Frontal cortex (tissue), 4 donors: ENCODE measurements at places on chromosomes 13 and 19. TPM values are rescaled to one million over a fixed set of nuclear protein-coding genes. Genes with fewer than 3 reads are reported as not detected.
A peak's percentile ranks its signal among the peaks of the same experiment; 100 is the strongest.

PSG2 gene
- not detected for total RNA-seq

SOX1 gene
- total RNA-seq, result 4.5 TPM

ADAMTS10 gene
- total RNA-seq, result 34.6 TPM

SLC25A41 gene
- total RNA-seq, result 0.41 TPM

PSG4 gene
- not detected for total RNA-seq

- no peak for DNase-seq
Observed at GRCh38 chr19:8138201-8138600, 11.2 kb downstream of the FBN3 start.

DNA sequence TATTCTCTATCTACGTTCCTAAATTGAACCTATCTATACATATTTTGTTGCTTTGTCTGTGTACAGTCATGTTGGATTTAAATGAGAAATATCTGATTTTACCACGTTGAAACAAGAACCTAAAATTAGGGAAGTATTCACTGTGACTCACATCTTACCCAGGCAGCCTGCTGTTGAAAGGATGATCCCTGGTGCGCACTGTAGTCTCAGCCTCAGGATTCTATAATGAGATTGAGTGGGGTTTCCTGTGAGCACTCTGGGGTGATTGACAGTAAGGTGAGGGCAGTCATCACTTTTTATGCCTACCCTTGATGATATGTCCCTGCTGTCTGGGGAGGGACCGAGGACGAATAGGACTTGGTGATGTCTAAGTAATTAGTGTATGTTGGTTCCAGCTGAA lies 35.4 kb downstream of the PCCA start:
- DNase-seq, result no peak

GRCh38 chr19:3983936-3984583 lies 1.2 kb downstream of the EEF2 start:
- DNase-seq, result peak; percentile 38

- DNase-seq, result no peak
Observed at GRCh38 chr13:73859841-73860240, 274.4 kb downstream of the KLF12 start.

DNA sequence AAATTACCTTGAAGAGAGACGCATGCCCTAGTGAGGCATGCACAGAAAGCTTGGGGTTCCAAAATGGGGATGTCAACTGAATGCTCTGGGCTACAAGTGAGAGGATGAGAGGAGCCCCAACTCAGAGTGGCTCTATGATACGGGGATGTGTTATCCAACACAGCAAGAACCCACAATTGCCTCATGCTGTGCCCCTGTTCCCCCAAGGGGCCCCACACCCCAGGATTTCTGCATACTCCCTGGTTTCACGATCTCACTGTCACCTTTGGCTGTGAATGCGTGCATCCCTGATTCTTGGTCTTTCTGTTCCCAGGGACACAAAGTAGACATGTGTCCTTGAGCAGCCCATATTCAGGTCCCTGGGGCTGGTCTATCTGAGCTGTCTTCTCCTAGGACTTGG lies 29.3 kb downstream of the WDR88 start:
- no peak for DNase-seq

DNA sequence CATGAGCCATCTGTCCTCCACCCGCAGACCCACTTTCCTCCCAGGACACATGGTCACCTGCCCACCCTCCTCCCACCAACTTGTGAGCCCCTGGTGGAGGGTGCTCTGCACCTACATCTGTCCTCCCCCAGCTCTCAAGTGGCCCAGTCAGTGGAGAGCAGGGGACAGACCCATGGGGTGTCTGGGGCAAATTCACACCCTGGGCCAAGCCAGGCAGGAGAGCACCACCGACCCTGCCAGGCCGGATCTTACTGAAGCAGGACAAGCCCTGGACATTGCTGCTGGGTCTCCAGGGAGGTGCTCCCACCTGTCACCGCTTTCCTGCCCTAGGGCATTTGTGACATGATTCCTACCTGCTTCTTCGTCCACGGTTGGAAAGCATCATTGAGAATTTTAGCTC lies 221.6 kb downstream of the TUBA3C start:
- DNase-seq, result no peak

DNA sequence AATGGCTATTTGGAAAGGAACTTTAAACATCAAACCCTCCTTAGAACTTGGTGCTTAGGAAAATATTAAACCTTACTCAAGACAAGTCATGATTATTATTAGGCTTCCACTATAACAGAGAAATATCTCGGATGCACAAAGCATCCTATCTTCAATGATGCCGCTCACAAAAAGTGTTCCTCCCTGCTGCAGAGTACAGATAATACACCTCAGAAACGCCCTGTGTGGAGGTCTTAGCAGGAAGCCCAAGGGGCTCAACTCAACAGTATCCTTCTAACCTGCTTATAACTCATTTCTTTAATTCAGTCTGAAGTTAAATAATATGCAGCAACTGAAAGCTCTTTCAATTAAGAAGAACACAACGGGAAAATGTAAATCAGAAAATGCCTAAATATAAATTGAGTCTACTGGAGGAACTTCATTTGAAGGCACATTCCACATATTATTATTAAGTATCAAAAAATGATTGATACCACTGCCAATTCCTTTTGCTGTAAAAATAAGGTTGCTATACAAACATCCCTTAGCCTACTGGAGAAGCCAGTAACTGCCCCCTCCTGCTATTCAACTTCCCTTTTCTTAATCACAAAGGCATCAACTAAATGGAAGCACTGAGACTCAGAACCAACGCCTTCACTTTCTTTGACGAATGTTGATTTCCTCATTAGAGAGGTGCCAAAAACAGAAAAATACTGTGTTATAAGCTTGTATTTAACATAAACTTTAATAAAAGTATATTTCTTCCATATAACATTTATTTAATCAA lies 12.0 kb downstream of the ELF1 start:
- no peak for DNase-seq

DNA sequence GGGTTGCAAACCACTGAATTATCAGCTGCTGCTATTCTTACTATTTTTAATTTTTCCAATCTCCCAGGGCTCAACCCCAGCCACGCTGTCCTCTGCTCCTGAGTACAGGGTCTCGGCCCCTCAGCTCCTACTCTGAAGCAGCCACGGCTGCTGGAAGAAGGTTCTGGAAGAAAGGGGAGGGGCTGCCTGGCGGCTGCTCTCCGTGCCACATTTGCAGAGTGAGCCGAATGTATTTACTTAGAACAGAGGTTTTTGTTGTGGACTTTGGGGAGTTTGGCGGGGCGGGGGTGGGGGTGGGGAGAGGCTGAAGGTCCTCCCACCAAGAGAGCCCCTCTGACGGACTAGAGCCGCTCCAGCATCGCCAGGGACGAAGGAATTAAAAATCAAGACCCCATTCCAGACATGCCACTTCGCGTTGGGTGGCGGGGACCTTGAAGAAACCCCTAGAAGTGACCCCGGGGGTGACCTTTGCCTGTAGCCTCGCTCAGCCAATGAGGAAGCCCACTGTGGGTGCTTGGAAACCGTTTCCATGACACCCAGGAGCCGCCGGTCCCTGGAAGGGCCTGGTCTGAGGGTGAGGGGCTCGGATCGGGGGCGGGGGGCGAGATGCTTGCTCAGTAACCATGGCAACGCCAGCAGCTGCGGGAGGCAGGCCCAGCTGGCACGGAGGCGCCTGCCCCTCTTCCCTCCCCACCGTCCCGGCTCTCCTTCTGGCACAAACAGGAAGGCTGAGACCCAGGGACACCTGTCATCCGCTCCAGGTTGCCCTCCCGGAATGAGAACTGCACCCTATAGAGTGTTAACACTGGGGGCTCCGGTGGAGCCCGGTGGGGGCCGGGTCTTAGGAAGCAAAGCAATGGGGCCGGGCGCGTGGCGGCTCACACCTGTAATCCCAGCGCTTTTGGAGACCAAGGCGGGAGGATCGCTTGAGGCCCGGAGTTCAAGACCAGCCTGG lies 54.2 kb upstream of the PTPRS start:
- no peak for DNase-seq

- no peak for DNase-seq
Observed at GRCh38 chr19:13079542-13079986, 23.1 kb downstream of the LYL1 start.

DNA sequence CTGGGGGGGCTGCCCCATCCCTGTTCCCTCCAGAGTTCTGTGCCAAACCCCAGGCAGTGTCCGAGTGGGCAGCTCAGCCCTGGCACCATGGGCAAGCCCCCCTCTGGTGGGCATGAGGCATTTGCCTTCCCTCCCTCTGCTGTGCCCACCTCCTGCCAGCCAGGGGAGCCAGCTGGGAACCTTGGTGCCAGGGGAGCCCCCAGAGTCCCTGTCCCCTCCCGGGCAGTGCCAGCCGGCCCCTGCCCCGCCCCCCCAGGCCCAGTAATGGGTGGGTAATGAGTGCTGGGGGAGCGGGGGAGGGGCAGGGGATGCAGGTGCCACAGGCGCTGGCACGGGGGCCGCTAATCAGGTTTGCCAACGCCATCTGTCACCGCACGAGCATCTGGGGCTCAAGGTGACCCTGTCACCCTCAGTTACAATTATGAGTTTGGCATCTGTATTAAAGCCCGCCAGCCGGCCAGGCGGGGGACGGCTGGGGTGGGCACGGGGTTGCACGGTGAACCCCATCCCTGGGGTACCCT lies 5.9 kb downstream of the DAND5 start:
- no peak for DNase-seq

DNA sequence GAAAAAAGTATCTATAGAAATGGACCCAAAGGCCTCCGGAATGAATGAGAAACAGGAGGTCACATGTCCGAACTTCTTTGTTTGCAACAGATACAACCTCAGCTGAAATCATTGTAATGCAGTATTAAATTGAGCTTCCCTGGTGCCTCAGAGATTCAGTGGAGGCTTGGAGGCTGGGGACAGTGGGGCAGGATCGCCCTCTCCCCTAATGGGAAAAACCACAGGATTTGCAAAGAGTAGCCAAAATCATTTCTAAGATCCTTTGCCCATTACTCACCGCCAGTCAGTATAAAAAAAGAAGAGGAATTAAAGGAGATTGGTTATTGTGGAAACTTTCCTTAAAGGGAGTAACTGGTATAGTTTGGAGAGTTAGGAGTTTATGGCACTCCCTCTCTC lies 30.4 kb upstream of the IRS2 start:
- DNase-seq, result no peak

DNA sequence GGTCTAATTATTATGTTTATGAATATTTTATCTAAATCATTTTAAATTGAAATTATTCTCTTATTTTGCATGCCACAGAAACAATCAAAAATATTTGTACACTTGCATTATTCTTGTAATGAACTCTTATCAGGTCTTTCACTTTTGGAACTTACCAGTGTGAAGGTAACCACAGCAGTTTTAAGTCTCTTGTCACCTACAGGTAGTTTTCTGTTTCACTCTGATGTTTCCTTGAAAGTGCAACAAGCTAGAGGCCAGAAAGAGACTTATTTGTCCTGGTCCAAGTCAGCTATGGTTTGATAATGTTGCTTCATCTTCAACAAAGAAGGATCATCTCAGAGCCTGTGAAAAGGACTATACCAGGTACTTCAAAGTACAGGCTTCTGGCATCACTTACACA lies 133.4 kb upstream of the NBEA start:
- no peak for DNase-seq

- no peak for DNase-seq
Observed at GRCh38 chr19:39138221-39139211, 12.9 kb downstream of the PAK4 start.

- peak; percentile 65 for DNase-seq
Observed at GRCh38 chr13:80342471-80343371, 1.8 kb upstream of the SPRY2 start.

DNA sequence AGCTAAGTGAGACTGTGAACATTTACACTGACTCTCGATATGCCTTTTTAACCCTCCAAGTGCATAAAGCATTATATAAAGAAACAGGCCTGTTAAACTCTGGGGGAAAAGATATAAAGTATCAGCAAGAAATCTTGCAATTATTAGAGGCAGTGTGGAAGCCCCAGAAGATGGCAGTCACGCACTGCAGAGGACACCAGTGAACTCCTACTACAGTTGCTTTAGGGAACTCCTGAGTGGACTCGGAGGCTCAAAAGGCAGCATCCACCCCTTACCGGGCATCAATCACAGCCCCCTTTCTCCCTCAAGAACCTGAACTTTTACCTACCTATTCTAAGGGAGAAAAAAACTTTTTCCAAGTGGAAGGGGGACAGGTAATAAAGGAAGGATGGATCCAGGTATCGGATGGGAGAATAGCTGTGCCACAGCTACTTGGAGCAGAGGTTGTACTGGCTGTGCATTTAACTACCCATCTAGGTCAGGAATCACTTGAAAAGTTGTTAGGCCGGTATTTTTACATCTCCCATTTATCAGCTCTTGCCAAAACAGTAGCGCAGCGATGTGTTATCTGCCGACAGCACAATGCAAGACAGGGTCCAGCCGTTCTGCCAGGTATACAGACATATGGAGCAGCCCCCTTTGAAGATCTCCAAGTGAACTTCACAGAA lies 80.1 kb downstream of the ZNF486 start:
- DNase-seq, result peak; percentile 23

- no peak for DNase-seq
Observed at GRCh38 chr13:90926459-90926858, 421.0 kb upstream of the MIR17HG start.

DNA sequence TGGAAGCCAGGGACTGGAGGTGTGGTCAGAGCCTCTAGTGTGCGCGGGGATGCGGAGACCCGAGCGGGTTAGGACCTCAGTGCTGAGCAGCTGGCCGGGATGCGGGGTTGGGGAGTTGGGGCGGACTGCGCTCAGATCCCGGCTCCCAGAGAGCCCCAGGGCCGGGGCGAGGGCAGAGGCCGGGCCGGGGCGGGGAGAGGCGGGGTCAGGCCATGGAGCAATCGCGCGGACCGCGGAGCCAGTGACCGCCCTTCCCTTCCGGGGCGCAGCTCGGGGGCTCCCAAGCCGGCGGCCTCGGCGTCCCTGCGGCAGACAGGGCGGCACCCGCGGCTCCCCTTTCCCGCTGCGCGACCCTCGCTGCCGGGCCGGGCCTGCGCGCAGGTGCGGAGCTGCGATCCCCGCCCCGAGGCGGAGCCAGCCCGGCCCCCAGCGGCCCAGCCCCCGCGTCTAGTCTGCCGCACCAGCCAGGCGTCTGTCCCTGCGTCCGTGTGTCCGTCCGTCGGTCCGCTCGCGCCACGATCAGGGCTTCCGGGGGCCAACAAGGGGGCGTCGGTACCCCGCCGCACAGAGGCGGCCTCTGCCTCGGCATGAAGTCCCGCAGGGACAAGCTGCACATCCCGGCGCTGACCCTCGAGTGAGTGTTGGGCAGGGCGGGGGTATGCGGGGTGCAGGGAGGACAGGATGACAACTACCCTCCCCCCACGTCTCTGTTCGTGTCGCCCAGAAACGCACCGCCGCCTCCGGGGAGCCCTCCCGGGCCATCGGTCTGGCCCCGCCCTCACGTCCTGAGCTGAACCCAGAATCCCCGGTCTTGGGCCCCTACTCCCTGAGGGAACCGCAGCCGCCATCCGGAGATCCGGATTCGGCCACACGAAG lies 12.4 kb downstream of the MAST3 start:
- no peak for DNase-seq

DNA sequence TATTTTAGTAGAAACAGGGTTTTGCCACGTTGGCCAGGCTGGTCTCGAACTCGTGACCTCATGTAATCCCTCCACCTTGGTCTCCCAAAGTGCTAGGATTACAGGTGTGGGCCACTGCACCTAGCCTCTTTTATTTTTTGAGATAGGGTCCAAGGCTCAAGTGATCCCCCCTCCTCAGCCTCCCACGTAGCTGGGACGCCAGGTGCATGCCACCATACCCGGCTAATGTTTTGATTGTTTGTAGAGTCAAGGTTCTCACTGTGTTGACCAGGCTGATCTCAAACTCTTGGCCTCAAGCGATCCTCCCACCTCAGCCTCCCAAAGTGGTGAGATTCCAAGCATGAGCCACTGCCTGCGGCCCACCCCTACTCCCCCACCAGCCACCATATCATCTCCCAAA lies 6.3 kb downstream of the SLC7A9 start:
- DNase-seq, result no peak

- no peak for DNase-seq
Observed at GRCh38 chr19:39533003-39533512, 406 bp upstream of the EID2B start.
